ENCODE measurements at places on chromosomes 1 and 21.

GRCh38 chr21:43758111-43758641, 17.9 kb downstream of the CSTB start:
- DNase-seq, result no peak

GRCh38 chr1:184461321-184461720, 74.5 kb downstream of the C1orf21 start:
- no peak for DNase-seq

- DNase-seq, result no peak
These were observed 151.1 kb downstream of the PLXNA2 start for GRCh38 chr1:208093046-208093445.

- no peak for DNase-seq
These were observed 2.3 kb downstream of the TRIM46 start for GRCh38 chr1:155175927-155176371.

All from effector CD8-positive, alpha-beta T cell (primary cell).